ENCODE measurements at places on chromosomes 4 and X.

DNA sequence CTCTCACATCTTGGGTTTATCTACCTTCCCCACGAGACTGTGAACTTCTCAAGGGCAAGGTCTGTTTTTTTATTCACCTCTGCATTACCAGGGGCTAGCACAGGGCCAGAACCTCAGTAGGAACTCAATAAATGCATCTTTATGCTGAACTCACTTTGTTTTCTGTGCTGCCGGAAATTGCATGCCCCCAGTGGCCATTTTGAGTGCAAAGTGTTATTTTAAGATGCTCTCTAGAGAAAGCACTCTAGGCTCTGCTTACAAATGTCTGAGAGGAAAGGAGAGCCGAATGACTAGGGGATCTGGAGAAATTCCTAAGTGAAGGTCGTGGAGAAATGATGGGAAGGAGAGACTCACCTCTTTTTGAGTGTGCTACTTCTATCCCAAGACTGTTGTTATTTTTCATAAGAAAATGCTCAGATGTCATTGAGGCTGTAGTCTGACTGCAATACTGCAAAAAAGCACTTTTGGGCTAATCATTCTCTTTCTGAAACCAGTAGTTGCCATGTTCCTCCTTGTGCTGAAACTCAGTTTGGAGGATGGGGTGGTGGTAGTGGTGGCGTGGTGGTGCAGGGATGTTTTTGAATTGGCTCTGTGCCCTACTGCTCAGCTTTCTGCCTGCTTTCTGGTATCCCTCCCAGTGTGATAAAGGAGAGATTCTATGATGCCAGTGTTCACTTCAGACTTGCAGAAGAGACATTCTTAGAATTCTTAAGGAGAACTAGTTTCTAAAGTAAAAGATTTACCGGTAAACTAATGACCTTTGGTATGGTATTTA lies 41.3 kb downstream of the DOCK11 start:
- DNase-seq, result no peak

DNA sequence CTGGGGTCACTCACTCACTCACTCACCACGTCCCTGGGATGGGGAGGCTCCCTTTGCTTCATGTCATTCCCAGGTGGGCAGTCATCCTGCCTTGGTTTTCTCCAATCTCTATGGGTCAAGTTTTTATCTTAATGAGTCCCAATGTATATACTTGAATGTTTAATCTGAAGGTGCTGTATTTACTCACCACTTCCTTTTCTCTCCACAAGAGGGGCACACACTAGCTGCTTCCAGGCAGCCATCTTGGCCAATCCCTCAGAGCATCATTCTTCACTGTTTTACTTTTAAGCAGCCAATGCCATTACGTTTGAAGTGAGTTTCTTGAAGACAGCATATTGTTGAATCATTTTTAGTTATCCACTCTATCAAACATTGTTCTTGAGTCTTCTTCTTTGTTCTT lies 153.4 kb upstream of the ARSJ start:
- no peak for DNase-seq

DNA sequence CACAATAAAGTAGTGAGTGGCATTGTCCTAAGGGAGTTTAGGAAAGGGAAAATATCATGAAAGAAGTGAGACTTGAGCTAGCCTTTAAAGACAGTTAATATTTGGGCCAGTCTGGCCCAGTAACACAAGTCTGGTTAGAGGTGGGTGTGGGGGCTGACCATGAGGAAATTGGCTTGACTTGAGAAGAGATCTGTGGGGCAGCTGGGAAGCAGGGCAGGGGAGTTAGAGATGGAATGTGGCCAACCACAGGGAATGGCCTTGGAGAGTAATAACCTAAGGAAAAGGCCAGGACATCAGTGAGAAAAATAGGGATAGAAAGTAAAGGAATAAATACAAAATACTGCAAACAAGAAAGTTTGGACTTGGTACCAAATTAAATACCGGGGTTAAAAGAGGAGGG lies 71.3 kb downstream of the CLCN5 start:
- DNase-seq, result no peak

DNA sequence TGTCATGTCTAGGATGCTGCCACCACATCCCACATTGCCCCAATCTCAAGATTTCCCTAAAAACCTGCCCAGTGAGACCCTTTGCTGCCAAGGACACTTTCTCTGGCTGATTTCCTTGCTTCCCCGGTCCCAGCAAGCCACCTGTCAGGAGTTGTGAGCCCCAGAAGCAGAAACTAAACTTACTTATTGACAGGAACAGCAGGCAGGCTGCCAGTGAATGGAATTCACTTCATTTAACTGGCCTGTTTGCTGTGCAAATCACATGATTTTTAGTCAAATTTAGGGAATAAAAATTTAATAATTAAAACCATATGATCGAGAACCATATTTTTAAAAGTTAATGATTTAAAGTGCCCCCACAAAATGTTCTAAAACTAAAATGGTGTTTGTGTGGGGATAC lies 48.5 kb downstream of the MAMLD1 start:
- DNase-seq, result no peak

DNA sequence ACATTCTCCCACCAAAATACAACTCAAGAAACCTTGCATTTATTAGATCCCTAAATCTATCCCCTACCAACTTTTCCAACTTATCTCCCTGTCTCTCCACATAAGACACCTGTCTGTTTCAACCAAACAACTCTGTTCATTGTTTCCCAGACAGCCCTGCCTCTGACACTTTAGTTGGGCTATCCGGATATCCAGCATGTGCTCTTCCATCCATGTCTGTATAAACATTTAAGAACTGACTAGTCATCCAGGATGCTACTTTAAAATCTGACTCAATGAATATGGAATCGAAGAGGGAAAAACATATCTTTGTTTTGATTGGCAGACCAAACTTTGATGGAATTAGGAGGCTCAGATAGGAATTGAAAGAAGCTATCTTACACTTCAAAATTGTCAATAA lies 143.2 kb upstream of the DCAF8L1 start:
- no peak for DNase-seq

DNA sequence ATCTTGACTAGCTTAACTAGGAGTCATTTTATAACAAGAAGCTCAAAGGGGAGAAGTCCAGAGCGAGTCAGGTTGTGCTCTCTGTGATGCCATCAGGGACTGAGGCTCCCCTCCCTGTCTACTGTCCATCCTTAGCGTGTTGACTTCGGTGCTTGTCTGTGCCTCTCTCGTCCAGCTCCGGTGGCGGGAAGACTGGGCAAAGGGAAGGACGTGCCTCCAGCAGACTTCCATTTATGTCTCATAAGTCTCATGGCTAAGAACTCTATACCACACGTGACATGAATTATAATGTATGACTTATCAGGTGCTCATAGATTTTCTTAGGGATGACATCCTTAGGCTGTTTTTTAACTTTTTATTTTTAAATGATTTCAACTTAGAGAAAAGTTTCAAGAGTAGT lies 92.6 kb upstream of the TLR2 start:
- DNase-seq, result no peak

DNA sequence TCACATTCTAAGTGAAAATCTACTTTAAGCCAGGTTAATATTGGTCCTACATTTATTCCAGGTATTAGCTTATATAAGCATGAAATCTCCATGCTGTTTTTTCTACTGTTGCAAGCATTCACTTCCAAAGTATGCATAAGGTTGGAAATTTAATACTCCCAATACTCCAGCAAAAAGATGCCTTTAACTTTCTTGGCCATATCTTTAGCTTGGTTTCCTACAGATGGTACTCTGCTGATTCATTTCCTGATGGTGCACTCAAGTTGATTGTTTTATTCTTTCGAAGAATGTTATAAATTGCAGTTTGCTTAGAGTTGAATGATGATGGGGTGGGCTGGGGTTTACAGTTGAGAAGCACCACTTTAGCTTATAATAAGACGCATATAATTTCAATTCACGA lies 330.2 kb downstream of the PTTG2 start:
- no peak for DNase-seq

DNA sequence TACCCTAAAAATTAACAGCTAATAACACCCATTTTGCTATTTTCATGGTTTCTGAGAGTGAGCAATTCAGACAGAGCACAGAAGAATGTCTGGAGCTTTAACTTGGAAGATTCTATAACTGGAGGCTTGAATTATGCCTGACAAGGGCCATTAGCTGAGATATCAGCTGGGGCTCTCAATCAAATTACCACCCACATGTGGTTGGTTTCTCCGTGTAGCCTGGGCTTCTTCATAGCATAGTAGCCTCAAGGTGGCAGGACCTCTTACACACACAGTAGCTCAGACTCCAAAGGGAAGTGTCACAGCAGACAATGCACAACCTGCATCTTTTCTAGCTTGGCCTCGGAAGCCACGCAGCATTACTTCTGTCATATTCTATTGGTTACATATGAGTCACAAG lies 127.3 kb downstream of the EFHC2 start:
- no peak for DNase-seq

DNA sequence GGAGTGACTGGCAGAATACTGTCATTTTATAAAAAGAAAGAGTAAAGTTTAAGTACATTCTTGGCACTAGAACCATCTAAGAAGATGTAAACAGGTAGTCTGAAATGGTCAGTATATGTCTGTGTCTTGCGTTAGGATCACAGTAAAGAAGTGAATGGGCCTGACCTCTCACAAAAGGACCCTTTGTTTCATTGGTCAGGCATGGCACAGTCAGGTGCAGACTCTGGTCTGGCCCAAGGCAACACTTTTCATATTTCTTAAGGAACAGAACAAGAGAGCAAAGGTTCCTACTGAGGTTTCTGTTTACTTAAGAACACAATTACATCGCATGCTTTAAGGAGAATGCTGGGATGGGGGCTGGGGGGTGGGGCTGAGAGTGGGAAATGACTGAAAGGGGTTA lies 48.1 kb downstream of the RPGR start:
- DNase-seq, result no peak

DNA sequence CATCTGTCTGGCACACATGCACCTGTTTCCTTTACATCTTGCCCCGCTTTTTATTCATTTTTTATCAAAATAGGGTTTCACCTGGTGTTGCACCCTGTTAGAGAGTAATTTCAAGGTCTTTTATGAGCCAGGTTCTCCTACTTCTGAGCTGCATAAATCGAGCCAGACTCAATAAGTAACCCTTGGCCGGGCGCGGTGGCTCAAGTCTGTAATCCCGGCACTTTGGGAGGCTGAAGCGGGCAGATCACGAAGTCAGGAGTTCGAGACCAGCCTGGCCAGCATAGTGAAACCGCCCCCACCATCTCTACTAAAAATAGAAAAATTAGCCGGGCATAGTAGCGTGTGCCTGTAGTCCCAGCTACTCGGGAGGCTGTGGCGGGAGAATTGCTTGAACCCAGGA lies 1.0 kb upstream of the PPP2R3B start:
- DNase-seq, result no peak

DNA sequence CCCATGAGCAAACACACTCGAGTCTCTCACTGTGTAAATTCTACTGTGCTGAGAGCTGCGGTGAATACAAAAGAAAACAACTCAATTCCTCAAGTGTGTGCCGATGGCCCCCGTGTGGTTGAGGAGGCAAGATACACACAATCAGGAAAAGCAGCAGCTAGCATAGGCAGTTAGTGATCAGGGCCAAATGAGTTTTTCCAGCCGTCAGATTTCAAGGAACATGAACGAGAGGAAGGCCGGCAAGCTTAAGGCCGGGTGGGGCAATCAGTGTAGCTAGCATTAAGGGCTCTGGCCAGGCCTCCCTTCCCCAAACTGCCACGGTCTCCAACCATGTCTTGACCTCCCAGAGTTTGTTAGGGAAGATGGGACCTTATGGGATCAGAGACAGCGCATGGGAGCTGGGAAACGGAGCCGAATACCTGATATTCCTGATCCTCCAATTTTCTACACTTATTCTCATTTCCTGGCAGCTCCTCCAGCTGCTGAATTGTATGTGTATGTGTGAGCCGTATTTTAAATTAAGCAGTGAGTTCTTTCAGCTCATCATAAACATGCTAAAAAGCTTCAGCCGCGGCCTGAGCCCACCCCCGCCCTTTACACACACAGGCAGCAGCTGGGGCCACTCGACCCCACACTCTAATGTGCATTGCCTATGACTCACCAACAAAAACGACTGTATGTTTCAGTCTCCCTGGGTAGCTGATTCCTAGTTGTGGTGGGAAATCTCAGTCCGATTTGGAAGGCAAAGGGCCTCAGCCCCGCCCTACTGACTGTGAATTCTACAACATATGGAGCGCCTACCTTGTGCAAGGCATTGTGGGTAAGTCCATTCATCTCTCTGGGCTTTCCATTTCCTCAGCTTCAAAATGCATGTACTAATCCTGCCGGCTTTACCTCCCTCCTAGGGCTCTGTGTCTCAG lies 59.9 kb downstream of the RTL9 start:
- DNase-seq, result no peak

GRCh38 chrX:41236629-41237028 lies 97.3 kb upstream of the DDX3X start:
- DNase-seq, result no peak

DNA sequence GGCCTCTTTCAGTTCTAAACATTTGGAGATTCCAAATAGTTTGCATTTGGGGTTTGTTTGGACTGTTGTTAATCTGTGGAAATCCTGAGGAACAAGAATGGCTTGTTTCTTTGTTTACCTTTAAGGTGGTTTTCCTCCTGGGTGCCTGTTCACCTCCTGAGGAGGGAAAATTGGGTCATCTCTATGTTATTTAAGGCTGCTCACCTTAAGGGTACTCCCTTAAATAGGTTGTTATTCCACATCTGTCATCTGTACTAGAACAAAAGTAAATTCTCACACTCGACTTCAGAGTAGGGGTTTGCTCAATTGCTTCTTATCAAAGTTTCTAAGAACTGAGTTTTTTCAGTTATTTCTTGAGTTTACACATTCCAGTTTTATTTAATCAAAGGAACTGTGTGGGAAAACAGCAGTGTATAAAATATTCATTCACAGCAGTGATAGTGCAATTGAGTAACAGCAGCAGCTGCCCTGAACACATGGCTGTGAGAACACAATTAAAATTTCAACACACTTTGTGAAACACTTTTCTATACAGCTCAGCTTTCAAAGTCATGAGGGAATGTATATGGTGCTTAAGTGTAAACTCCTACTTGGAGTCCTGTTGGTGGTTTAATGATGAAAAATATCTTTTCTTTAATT lies 238.5 kb upstream of the PGRMC2 start:
- DNase-seq, result no peak

DNA sequence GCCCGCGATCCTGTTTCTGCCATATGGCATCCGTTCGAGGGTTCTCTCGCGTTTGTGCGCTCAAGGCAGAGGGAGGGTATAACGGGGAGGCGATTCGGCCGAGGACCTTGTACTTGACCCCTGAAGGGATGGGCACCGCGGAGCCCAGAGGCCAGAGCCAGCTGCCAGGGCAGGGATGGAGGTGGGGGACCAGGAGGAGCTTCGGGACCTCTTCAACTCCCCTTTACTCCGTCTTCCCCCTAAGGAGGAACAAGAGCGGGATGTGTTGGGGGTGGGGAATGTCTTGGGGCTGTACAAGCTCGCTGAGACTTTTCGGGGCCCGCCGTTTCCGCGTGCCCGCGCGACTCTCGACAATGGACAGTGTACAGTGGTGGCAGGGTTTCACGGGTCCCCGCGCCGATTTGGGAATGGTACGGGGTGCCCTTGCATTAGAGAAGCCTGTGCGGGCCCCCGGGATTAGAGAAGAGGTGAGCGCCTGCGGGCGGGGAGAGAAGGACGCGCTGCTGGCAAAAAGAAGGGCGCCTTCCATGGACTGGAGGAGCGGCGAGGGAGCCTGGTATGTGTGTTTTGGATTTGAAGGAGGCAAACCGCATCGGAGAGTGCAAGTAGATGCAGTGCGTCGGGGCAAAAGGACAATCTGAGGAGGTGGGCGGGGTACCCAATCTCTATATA lies 760 bp downstream of the UGT8 start:
- no peak for DNase-seq
